PC-3 (cell line): ENCODE measurements at places on chromosomes 12 and 14. TPM values are rescaled to one million over a fixed set of nuclear protein-coding genes. Genes with fewer than 3 reads are reported as not detected.

Gene YAF2
- 6.8 and 7.5 TPM in 2 replicates for total RNA-seq

Gene BHLHE41
- 77.6 and 81.0 TPM in 2 replicates for total RNA-seq

DNA sequence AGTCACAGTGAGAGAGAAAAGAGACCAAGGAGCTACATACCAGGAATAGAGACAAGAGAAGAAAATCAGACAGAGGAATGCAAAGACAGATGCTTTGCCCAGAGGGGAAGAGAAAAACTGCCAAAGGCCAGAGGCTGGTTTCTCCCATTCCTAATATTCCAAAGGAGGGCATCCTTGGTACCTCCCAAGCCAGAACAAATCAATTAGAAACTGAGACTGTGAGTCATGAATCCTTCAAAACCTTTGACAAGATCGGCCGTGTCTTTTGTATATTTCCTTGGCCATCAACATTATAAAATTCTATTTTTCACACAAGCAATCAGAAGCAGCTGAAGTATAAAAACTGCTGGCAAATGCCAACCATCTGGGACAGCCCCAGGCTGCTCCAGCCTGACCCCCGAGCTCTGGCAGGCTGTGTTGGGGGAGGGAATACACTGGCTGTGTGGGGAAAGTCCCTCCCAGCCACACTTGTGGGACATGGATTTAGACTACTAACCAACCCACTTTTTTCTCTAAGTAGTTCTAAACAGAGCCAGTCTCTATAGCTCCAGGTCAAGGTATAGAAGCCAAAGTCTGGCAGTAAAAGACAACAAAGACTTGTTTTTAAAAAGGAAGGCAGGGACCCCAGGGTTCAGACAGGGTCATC lies 13.7 kb downstream of the POMT2 start:
- H3K27ac ChIP-seq = no peak overlapping the region
- no peak overlapping the region for H3K4me3 ChIP-seq
- no peak for DNase-seq
- peaks cover 22% of the 10 kb centered on the region; the same call in 1 of the 2 replicates for H3K36me3 ChIP-seq

GRCh38 chr12:128942960-128943477 lies 89.7 kb downstream of the GLT1D1 start:
- H3K4me1 ChIP-seq = no peaks in the 10 kb centered on the region
- H3K27me3 ChIP-seq = peaks cover 68% of the 10 kb centered on the region
- no peak for DNase-seq
- H3K4me3 ChIP-seq = no peak overlapping the region

DNA sequence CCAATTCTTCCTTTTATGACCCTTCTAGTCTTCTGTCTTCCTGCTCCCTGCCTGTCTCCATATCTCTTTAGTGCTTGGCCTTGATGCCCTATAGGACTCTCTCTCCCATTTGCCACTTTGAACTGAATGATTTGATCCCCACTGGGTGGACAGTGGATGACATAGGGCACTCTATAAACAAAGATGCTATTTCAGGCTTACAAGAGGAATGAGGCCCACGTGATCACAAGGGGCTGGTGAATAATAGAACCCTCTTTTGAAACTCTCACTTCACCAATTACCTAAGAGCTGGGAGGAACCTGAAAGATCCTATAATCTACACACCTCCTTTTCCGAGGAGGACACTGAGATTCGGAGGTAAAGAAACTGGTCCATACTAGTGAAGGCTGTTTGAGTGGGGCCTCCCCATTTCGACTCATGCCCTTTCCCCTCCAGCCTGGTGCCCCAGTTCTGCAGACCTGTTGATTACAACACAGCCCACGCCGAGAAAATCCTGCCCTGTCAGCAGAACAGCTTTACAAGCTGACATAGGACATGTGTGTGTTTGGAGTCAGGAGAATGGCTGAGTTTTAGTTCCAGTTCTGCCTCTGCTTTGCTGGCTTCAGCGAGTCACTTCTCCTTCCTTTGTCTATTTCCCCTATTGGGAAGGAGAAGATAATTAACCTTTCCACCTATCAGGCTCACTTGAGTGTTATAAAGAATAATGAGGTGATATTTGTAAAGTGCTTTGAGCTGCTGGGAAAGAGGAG lies 400.3 kb downstream of the ZFP36L1 start:
- H3K36me3 ChIP-seq = no peaks in the 10 kb centered on the region
- no peaks in the 10 kb centered on the region for H3K27me3 ChIP-seq
- no peaks in the 10 kb centered on the region for H3K4me1 ChIP-seq
- DNase-seq = no peak
- H3K27ac ChIP-seq = no peak overlapping the region
- H3K4me3 ChIP-seq = no peak overlapping the region

GRCh38 chr12:24928131-24928530 lies 20.8 kb downstream of the BCAT1 start:
- H3K27me3 ChIP-seq = no peaks in the 10 kb centered on the region
- DNase-seq = no peak
- no peak overlapping the region for H3K27ac ChIP-seq
- H3K36me3 ChIP-seq = no peaks in the 10 kb centered on the region
- H3K4me3 ChIP-seq = no peak overlapping the region
- no peaks in the 10 kb centered on the region for H3K4me1 ChIP-seq

- no peak overlapping the region for H3K27ac ChIP-seq
- no peak for DNase-seq
- 0 out of 2 replicates have a peak, but pooled peaks cover 7% of the 10 kb centered on the region for H3K4me1 ChIP-seq
- no peak overlapping the region for H3K4me3 ChIP-seq
- no peaks in the 10 kb centered on the region for H3K27me3 ChIP-seq
Observed at GRCh38 chr12:29389295-29389919, 8.4 kb upstream of the ERGIC2 start.
